ENCODE measurements at places on chromosomes 6 and 20. TPM values are rescaled to one million over a fixed set of nuclear protein-coding genes. Genes with fewer than 3 reads are reported as not detected.

GRCh38 chr6:167781066-167781767, 45.5 kb upstream of the AFDN start:
- no peak for DNase-seq

CTSZ gene
- total RNA-seq = 42.4 TPM

DNA sequence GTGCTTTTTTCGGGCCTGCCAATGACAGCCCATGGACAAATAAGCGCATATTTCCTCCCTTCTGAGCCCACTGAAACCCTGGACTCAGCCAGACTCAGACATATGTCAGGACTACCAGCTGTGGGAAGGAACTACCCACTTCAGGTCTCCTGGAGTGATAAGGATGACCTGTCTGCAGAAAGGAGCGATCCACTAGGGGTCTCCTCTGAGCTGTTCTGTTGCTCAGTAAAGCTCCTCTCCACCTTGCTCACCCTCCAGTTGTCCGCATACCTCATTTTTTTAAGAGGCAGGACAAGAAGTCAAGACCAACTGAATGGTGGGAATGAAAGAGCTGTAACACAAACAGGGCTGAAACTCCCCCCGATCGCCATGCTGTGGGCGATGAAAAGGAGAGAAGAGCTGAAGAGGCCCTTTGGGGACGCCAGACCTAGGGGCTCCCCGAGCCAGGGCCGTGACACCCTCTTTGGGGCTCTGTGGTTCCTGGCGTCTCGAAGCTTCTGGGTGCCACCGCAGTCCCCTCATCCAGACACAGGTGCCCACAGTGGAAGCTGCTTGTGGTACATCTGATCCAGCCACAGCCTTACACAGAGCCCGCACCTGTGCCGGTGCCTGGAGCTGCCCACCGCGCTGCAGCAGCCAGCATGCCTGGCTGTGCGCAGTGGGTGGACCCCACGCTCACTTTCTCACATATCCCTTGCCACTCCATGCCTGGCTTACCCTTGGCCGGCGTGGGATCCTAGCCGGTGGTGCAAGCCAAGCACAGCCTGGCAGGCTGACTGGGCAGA, 68.8 kb downstream of the EYS start:
- no peak for DNase-seq

- DNase-seq = no peak
Observed at GRCh38 chr6:12333128-12333527, 43.0 kb downstream of the EDN1 start.

DNA sequence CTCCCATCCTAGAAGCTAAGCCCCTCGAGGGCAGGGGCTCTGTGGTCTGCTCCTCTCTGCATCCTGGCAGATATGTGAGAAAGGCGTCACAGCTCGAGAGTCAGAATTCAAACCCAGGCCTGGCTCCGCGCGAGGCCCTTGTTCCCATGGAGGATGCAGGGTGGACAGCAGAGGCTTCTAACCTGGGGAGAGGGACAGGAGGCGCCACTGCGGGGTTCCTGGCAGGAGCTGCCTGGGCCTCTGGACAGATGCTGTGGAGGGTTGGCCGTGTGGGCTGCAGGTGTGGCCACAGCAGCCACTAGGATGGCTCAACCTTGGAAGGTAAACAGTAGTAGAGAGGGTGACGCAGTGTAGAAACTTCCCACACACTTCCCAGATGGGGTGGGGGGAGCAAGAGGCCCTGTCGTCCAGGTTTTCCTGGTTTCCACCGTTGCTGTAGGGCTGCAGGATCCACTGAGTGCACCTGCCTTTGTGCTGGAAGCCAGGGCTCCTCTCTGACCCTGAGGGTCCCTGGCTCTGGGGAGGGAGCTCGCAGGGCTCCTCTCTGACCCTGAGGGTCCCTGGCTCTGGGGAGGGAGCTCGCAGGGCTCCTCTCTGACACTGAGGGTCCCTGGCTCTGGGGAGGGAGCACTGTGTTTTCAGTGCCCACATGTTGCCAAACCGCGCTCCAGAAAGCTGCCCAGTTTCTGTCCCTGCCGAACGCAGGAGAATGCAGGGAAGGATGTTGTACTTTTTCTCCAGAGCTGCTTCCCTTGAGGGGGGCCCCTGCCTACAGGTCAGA, 14.2 kb downstream of the RBM38 start:
- DNase-seq = no peak

- DNase-seq = peak; percentile 34
Observed at GRCh38 chr6:42960243-42961019, at the start of gene GNMT. Gene GNMT (plus strand): TSS chr6:42960754. CDS start chr6:42960768, 14 bp downstream.

DNA sequence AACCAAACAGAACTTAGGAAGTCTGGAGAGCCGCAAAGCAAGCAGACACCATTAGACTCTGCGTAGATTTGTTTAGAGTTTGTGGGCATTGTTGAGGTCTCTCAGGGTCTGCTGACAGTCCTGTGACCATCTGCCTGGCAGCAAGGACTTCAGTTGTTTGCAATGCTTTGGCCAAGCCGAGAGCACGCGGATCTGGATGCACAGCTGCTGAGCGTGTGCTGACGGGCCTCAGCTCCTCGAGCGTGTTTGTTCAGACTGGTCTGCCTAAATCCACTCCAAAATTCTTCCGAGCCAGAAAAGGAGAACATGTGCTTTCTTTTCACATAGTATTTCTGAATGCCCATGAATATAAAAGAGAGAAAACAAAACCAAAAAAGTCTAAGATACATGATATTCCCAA, 159.0 kb downstream of the ZNF217 start:
- no peak for DNase-seq

DNA sequence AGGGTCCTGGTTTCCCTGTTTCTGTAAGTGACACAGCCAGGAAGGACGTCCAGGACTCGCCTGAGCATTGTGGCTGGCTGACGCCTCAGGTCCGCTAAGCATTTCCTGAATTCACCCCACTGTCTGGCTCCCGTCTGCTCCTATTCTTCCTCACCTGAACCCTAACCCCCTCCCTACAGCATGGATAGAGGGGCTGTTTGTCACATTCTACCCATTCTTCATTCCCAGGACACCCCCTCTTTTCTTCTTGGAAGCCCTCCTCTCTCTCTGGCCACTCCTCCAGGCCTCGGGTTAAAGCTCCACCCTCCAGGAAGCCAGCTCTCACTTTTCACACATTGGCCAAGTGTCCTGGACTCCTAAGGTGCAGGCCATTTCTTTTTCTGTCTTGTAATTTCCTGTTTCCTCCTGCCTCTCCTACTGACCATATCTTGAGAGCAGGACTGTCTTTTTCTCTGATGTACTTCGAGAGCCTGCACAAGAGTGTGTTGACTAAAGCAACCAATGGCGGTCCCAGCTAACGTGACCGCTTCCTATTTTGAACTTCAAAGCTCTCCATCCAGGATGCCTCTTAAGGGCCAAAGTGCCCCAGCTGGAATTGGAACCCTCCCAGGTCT, 24.2 kb upstream of the MYMX start:
- DNase-seq = no peak

- DNase-seq = no peak
Observed at GRCh38 chr6:56091159-56091869, 156.1 kb downstream of the COL21A1 start.

SRMS gene
- total RNA-seq = not detected
